ENCODE measurements at places on chromosomes 11 and 22.

DNA sequence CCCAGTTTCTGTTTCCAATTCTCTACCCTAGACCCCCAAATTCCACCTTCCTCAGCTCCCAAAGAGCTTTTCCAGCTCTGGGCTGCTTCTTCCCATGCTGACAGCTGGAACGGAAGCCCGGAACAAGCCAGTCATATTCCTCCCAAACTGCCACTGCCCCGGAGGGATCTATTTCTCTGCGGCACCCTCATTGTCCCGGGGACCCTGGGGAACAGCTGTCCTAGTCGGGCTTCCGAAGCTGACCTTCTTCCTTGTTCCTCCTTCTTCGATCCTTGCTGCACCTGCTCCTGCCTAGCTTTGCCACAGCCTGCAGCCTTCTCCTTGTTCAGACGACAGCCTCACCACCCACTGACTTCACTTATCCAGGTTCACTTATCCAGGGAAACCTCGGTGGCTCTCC is 105.7 kb downstream of the TSPAN18 start:
- DNase-seq: no peak

- DNase-seq: peak; percentile 10
Measured at GRCh38 chr11:77198440-77198849, 70.4 kb downstream of the MYO7A start.

- DNase-seq: peak; percentile 57
Measured at GRCh38 chr22:46619830-46620501, at the start of gene GRAMD4. Gene GRAMD4 (plus strand): TSS chr22:46620386. CDS start chr22:46626800, 6,414 bp downstream.

- peak; percentile 22 for DNase-seq
Measured at GRCh38 chr22:44642096-44642644, 59.8 kb upstream of the PRR5 start.

- no peak for DNase-seq
Measured at GRCh38 chr22:48343461-48343860, 1484.2 kb downstream of the BRD1 start.

All from cardiac muscle cell (in vitro differentiated cells and primary cell).